Stimulated activated CD4-positive, alpha-beta T cell treated with anti-CD3 and anti-CD28 coated beads, Interleukin-4, amount 100 ng/mL, for 1 hour (primary cell): ENCODE measurements at places on chromosomes 7 and 10.

DNA sequence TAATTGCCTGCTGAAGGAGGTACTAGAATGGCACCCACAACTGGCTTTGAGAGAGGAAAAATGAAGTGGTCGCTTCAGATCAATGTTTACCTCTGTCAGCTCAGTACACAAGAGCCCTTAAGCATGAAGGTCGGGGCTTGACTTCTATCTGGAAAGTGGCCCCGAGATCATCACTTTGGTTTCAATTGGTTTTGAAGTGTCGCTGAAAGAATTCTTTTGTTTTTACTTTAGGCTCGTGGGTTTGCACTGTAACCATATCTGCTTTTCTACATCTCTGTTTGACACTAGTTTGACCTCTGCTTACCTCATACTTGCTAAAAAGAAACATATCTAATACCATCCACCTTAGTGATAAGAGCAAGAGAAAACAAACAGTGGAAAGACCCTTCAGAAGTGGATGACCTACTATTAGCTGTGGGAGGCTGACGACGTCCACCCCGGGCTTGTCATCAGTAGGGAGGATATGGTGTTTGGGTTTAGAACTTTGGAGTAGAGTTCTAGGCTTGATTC is 361.8 kb downstream of the GATA3 start:
- no peak for DNase-seq

DNA sequence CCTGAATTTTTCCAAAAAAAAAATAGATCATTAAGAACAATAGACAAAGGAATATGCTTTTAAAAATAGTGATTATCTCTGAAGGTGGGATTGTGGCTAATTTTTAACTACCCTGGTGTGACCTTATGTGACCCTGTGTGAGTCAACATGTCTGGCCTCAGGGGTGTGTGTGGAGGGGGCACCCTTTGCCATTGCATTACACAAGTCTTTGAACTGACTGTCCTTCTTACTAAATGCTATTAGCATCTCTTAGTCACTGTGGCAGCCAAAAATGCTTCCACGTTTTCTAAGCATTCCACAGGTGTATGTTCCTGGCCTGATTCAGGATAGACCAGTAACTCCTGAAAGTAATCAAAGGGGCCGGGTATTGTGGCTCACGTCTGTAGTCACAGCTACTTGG is 175.4 kb downstream of the MGMT start:
- DNase-seq = no peak

DNA sequence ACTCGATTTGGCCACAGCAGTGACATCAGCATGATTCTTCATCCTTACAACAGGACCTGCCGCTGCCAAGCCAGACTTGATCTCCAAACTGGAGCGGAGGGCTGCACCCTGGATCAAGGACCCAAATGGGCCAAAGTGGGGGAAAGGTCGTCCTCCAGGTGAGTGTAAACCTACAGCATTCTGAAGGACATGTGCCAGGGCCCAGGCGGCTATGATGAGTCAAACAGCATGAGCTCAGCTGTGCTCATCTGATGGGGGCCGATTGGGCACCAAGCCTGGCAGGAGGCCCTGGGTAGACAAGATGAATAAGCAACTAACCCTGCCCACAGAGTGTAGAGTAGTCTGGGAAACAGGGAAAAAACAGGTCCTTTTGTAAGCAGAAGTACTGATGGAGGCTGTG is 14.4 kb upstream of the ATP6V0E2 start:
- DNase-seq = no peak

DNA sequence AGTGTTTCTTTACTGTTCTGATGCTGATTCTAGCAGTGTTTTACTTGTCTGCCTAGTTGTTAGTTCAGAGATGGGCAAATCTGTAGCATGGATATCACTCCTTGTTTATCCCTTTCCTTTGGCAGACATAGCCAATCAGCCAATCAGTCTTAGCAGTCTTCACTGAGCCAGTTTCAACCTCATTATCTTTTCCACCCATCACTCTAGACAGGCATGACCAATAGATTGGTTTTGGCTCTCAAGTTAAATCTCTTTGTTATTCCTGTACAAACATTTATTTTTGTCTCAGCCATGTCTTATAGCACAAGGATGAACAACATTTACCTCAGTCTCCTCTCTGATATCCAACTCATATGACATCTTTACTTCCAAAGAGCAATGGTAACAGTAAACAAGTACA is 109.5 kb downstream of the PRKG1 start:
- no peak for DNase-seq

DNA sequence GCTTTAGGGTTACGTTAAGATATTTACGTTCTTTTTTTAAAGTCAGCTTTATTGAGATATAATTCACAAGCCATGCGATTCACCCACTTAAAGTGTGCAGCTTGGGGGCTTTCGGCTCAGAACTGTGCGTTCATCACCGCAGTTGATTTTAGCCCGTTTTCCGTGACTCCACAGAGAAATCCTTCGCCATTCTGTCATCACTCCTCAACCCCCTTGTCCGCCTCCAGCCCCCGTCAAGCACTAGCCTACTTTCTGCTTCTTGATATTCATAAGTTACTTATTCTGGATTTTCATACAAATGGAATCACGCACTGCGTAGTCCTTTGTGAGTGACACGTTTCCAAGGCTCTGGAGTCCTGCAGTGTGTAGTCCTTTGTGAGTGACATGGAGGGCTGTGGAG is 20.4 kb downstream of the FAM20C start:
- no peak for DNase-seq

DNA sequence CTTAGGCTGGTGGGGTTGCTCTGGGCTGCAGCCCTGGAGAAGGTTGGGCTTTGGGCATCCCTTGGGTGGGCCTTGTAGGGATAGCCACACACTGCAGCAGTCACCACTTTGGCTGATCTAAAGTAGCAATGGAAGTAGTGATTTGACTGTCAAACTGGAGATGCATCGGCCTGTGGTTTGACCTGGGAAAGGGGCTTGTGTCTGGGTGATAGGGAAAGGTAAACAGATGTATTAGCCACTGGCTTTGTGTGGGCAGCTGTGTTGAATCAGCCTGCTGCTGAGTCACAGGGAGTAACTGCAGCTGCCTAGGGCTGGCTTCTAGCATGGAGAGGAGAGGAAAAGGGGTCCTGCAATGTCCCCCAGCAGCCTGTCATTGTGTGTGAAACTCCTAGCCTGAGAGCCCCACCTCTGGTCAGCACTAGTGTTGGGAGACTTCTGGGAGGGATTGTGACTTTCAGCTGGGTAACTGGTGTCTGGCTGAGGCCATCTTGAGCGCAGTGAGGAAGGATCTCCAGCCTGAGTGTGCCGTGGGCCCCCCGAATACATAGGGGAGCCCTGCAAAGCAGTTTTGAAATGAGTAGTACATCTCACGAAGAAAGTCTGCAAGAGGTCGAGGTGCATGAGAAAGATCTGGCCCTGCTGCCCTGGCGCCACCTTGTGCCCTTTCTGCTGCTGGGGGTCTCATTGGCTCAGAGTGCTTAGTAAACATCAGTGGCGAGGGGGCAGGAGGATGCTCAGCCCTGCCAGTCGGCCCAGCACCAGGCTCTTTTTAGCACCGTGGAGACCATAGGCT is 117.3 kb downstream of the FANK1 start:
- no peak for DNase-seq
